ENCODE measurements at places on chromosomes 11 and 22. TPM values are rescaled to one million over a fixed set of nuclear protein-coding genes. Genes with fewer than 3 reads are reported as not detected.
A peak's percentile ranks its signal among the peaks of the same experiment; 100 is the strongest.

- H3K4me3 ChIP-seq, result no peak overlapping the region
- no peak for DNase-seq
- H3K4me1 ChIP-seq, result peaks cover 29% of the 10 kb centered on the region
- peaks cover 4% of the 10 kb centered on the region for H3K36me3 ChIP-seq
Measured at GRCh38 chr11:66112041-66112491, 42.0 kb downstream of the PACS1 start.

GRCh38 chr11:2138431-2139122 lies 612 bp downstream of the IGF2 start:
- peaks cover 44% of the 10 kb centered on the region for H3K4me1 ChIP-seq
- H3K4me3 ChIP-seq, result peak overlapping the region; percentile 47
- peaks cover 5% of the 10 kb centered on the region for H3K27me3 ChIP-seq
- H3K27ac ChIP-seq, result peak overlapping the region; percentile 36
- H3K36me3 ChIP-seq, result no peaks in the 10 kb centered on the region

GRCh38 chr11:7528514-7529049 lies 14.8 kb downstream of the PPFIBP2 start:
- H3K4me1 ChIP-seq, result peaks cover 4% of the 10 kb centered on the region
- H3K4me3 ChIP-seq, result no peak overlapping the region
- no peaks in the 10 kb centered on the region for H3K36me3 ChIP-seq
- no peaks in the 10 kb centered on the region for H3K27me3 ChIP-seq
- DNase-seq, result no peak

GRCh38 chr11:8601376-8602133 lies 7.5 kb upstream of the STK33 start:
- peaks cover 5% of the 10 kb centered on the region for H3K4me1 ChIP-seq
- H3K4me3 ChIP-seq, result no peak overlapping the region
- no peaks in the 10 kb centered on the region for H3K36me3 ChIP-seq
- peak; percentile 88 for DNase-seq
- H3K27ac ChIP-seq, result no peak overlapping the region

DNA sequence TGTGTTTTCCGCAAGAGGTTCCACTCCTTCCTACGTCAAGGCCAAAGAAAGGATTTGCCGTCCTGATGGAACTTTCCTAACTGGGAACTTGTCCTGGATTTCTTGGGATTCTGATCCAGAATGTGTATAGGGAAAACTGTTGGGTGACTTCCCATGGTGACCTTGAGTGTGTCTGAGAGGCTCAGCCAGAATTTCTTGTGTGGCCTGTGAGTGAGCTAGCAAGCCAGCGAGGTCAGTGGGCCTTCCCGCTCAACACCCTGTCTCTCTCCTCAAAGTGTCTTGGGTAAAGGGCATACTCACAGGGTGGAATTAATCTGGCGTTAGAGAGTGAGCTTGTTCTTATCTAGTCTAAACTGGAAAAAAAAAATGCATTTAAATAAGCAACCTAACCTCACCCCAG lies 20.4 kb downstream of the ZNRF3 start:
- H3K4me3 ChIP-seq, result no peak overlapping the region
- no peaks in the 10 kb centered on the region for H3K27me3 ChIP-seq
- peak overlapping the region; percentile 72 for H3K27ac ChIP-seq
- peaks cover 76% of the 10 kb centered on the region for H3K4me1 ChIP-seq
- DNase-seq, result no peak
- no peaks in the 10 kb centered on the region for H3K36me3 ChIP-seq

- H3K36me3 ChIP-seq, result no peaks in the 10 kb centered on the region
- H3K27me3 ChIP-seq, result no peaks in the 10 kb centered on the region
- H3K4me1 ChIP-seq, result no peaks in the 10 kb centered on the region
- H3K27ac ChIP-seq, result no peak overlapping the region
- no peak overlapping the region for H3K4me3 ChIP-seq
- peak; percentile 79 for DNase-seq
Measured at GRCh38 chr11:116148056-116148455, 624.7 kb downstream of the BUD13 start.

DNA sequence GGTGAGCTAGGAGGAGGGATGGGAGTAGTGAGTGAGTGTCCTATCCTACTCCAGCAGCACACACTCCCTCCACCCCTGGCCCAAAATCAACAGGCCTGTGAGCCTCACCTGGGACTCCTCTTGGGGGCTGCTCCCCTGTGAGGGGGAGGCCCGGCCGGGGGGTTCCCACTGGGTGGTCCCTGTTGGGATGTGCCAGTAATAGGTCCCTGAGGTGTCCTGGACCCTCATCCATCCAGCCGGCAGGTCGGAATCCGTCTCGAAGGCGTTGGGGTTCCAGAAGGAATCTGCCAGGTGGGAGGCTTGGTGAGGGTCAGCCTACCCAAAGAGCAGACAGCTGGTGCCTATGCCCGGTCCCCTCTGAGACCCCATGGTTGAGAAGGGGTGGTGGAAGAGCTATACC lies 13.3 kb downstream of the SMPD1 start:
- no peak overlapping the region for H3K4me3 ChIP-seq
- peaks cover 67% of the 10 kb centered on the region for H3K36me3 ChIP-seq
- DNase-seq, result no peak
- H3K27me3 ChIP-seq, result no peaks in the 10 kb centered on the region

GRCh38 chr11:114076921-114077331 lies 17.4 kb downstream of the ZBTB16 start:
- H3K36me3 ChIP-seq, result peaks cover 90% of the 10 kb centered on the region
- H3K27ac ChIP-seq, result peak overlapping the region; percentile 6
- H3K27me3 ChIP-seq, result no peaks in the 10 kb centered on the region
- H3K4me1 ChIP-seq, result peaks cover 100% of the 10 kb centered on the region
- DNase-seq, result no peak

GRCh38 chr22:32444068-32444467 lies 20.2 kb downstream of the BPIFC start:
- H3K4me3 ChIP-seq, result no peak overlapping the region
- no peaks in the 10 kb centered on the region for H3K27me3 ChIP-seq
- DNase-seq, result no peak
- H3K36me3 ChIP-seq, result no peaks in the 10 kb centered on the region
- H3K4me1 ChIP-seq, result no peaks in the 10 kb centered on the region

- no peak overlapping the region for H3K4me3 ChIP-seq
- H3K27me3 ChIP-seq, result no peaks in the 10 kb centered on the region
- no peak for DNase-seq
- H3K4me1 ChIP-seq, result peaks cover 6% of the 10 kb centered on the region
- no peaks in the 10 kb centered on the region for H3K36me3 ChIP-seq
Measured at GRCh38 chr11:130178441-130179339, 19.1 kb downstream of the ST14 start.

DNA sequence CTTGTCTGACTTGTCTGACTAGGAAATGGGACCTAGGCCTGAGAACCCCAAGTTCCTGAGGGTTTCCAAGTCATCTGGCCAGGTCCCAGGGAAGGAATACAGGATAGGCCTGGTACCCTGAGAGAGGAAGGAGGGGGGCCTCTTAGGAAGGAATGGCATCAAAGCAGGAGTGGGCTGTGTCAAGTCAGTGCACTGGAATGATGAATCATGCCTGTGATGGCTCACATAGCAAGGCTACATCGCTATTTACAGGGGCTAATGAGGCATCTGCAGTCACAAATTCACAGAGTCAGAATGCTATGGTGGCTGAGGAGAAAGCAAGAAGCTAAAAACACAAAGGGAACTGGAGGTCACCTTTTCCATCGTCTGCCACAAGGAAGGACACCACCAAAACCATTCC lies 247.3 kb downstream of the NXPE2 start:
- H3K4me3 ChIP-seq, result no peak overlapping the region
- no peaks in the 10 kb centered on the region for H3K36me3 ChIP-seq
- H3K4me1 ChIP-seq, result no peaks in the 10 kb centered on the region

DNA sequence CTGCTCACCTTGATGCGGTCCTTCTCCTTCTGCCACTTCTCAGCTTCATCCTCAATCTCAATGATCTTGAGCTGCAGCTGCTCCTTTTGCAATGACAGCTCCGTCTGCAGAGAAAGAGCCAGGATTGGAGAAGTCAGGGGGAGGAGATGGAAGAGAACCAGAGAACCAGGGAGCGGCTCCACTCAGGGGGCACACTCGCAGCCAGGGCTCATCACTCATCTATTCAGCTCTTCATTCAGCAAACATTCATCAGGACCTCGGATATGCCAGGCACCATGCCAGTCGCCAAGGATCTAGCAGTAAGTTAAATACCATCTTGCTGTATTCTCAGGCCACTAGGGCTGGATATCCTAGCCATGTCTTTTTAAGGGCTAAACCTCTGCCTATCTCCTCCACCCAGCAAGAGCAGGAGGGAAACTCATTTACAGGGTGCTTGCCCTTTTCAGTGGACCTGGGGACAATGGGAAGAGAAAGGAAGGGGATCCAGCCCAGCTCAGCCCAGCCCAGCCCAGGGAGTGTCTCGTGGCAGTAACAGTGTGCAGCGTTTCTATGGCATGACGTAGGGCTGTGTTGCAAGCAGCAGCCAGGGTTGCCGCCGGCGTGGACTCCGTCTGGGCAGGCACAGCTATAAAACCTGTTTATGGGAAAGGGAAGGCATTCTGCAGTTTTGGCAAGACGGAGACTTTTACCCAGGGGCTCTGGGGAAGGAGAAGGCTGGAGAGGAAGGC lies 9.4 kb downstream of the TRIM29 start:
- no peaks in the 10 kb centered on the region for H3K36me3 ChIP-seq
- H3K4me3 ChIP-seq, result no peak overlapping the region
- H3K4me1 ChIP-seq, result no peaks in the 10 kb centered on the region
- H3K27ac ChIP-seq, result no peak overlapping the region

DNA sequence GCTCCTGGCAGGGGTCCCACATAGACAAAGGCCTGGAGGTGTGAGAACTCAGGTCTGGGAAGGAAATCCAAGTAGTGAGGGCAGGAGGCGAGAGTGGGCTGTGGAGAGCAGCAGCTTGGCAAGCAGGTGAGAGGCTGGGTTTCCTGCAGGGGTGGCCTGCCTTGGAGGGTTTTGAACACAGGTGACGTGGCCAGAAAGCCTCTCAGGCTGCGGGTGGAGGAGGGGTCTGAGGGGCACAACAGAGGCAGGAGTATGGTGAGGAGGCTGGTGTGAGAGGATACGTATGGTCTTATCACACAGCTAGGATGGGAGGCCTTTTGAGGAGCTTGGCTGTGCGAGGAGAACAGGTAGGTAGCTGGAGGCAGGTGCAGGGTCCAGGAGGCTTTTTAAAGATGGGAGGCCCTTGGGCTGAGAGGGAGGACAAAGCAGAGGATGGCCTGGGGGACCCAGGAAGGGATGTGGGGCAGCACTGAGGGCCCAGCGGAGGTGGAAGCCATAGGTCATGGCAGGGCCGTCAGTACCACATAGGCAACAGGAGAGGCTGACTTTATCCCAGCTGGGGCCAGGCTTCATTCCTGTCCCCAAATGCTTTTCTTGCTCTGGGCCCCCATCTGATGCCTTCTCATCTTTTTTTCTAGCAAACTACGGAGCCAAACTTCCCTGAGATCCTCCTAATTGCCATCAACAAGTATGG lies 84.4 kb downstream of the MYO7A start:
- no peak overlapping the region for H3K27ac ChIP-seq
- no peak overlapping the region for H3K4me3 ChIP-seq
- no peaks in the 10 kb centered on the region for H3K4me1 ChIP-seq
- no peaks in the 10 kb centered on the region for H3K36me3 ChIP-seq

DNA sequence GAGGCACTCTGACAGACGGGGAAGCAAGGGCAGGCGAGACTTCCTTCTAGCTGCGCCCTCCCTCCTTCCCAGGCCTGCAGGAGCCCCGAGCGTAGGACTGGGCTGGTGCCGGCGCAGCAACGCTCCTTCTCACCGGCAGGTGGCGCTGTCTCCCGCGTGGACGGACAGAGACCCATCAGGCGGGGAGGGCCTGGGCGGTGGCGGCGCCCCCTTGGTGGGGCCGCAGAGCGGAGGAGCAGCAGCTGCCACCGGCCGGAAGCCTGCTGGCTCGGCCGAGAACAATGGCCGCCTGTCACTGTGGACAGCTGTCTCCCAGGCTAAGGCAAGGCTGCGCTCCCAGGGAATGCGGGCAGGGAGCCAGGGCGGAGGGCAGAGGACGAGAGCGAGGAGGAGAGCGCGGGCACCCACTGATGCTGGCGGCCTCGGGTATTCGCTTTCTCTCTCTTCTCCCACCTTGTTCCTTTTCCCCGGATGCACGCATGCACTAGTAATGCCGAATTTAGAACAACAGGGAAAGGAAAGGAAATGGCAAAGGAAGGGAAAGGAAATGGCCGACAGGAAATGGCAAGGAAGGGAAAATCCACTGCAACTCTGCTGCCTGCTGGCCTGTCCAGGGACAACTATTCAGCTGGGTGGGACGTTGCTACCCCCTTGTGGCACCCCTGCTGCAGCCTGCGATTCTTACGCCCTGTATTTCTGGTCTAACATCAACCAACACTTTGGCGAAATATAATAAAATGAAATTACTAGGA lies 14.4 kb downstream of the PPM1F start:
- peak overlapping the region; percentile 98 for H3K27ac ChIP-seq
- peak overlapping the region; percentile 66 for H3K4me3 ChIP-seq
- no peaks in the 10 kb centered on the region for H3K27me3 ChIP-seq
- DNase-seq, result peak; percentile 98
- H3K4me1 ChIP-seq, result peaks cover 71% of the 10 kb centered on the region

- no peaks in the 10 kb centered on the region for H3K36me3 ChIP-seq
- H3K27me3 ChIP-seq, result no peaks in the 10 kb centered on the region
Measured at GRCh38 chr11:113147249-113147648, 167.1 kb upstream of the TTC12 start.

DNA sequence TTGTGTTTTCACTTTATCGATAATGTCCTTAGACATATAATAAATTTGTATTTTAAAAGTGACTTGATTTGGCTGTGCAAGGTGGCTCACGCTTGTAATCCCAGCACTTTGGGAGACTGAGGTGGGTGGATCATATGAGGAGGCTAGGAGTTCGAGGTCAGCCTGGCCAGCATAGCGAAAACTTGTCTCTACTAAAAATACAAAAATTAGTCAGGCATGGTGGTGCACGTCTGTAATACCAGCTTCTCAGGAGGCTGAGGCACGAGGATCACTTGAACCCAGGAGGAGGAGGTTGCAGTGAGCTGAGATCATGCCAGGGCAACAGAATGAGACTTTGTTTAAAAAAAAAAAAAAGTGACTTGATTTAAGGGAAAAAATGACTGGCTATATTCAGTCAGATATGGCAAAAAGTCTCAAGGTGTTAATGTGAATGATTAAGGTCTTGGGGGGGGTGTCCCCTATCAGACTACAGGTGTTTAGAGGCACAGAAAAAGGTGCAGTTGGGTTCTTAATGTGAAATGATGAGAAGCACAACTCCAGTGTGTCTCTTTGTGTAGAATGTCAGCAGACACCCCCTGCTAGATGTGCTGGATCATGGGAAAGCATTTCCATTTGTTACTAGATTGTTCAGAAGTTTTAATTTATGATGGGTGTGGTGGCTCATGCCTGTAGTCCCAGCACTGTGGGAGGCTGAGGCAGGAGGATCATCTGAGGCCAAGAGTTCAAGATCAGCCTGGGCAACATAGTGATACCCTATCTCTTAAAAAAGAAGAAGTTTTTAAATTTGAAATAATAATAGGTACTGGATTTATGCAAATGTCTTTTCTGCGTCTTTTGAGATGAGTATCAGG lies 17.0 kb downstream of the NEAT1 start:
- peak; percentile 79 for DNase-seq
- no peaks in the 10 kb centered on the region for H3K27me3 ChIP-seq

CD248 gene
- total RNA-seq, result 83.8 TPM

RAG1 gene
- 0.80 TPM for total RNA-seq

TMEM121B gene
- 0.32 TPM for total RNA-seq

MUC2 gene
- not detected for total RNA-seq

COMMD9 gene
- total RNA-seq, result 22.4 TPM

All from esophagus muscularis mucosa (tissue), 4 donors.